ENCODE measurements at places on chromosomes 3 and 15.
A peak's percentile ranks its signal among the peaks of the same experiment; 100 is the strongest.

DNA sequence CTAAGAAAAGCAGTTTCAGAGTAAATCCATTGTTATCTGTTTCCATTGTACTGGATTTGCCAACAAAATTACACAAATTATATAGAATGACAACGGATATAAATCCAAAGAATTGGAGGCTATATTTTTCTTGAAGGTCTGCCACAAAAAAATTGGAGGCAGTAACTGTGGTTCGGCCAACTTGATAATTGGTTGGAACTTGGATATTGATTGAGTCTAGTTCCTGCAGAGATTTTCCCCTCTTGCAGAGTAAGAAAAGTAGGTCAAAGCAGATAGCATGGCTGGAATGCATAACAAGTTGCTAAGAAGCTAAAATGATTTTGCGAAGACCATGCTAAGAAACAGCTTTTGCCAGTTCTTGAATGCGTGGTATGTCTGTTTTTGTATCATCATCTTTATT, 269.6 kb upstream of the CFAP20DC start:
- no peak for DNase-seq

GRCh38 chr15:74868059-74868458, 5.1 kb downstream of the SCAMP2 start:
- no peak for DNase-seq

DNA sequence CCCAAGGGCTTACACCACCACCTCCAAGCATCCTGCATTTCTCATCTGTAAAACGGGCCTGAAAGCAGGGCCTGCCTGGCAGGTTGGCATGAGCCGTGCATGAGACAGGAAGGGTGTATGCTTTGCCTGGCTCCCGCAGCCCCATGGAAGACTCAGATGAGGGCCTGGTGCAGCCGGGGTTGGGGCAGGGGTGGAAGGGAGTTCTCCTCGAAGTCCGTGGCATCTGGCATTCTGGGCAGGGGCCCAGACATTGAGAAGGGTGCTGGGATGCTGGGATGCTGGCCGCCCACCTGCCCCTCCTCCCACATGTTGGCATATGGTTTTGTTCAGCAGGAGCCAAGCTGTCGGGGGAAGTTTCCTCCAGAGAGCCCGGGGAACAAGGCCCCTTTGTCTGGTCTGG, 13.0 kb upstream of the FBLN2 start:
- DNase-seq = no peak

DNA sequence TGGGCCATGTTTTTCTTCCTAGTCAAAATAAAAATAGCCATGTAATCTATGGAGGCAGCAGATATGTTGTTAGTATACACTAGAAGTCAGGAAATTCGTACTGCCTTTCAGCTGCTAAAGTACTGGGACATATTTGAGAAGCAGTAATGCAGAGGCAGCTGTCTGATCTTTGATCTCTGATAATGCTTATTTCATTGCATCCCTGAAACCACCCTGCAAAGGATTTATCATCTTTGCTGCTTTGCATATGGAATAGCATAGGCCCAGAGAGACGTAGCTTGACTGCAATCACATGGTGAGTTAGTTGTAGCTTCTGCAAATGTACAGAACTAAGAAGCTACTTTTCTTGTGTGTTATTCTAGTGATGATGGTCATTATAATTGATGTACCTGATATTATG, 52.4 kb downstream of the RBM6 start:
- DNase-seq = no peak

DNA sequence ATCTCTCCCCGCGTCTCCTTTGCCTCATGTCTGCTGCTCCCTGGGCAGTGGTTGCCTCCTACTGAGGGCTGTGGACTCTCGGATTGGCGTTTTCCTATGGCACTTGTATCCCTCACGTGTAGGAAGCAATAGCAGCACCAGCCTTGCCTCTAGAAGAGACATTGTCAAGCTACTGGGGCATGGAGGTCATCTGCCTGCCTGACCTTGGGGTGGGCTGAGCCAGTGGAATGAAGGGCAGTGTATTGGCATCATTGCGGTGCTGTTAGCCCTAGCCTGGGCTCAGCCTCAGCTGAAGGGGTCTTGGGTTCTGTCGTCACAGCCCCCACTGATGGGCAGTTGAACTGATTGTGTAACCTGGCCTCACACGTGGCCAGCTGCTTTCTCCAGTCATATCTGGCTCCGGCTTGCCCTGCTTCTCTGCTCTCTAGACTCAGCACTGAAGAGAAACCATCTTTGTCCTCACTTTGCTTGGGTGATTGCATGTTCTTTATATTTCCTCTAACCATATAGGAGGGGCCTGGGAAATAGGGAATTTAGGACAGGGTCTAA, 8.1 kb downstream of the ABCF3 start:
- no peak for DNase-seq

DNA sequence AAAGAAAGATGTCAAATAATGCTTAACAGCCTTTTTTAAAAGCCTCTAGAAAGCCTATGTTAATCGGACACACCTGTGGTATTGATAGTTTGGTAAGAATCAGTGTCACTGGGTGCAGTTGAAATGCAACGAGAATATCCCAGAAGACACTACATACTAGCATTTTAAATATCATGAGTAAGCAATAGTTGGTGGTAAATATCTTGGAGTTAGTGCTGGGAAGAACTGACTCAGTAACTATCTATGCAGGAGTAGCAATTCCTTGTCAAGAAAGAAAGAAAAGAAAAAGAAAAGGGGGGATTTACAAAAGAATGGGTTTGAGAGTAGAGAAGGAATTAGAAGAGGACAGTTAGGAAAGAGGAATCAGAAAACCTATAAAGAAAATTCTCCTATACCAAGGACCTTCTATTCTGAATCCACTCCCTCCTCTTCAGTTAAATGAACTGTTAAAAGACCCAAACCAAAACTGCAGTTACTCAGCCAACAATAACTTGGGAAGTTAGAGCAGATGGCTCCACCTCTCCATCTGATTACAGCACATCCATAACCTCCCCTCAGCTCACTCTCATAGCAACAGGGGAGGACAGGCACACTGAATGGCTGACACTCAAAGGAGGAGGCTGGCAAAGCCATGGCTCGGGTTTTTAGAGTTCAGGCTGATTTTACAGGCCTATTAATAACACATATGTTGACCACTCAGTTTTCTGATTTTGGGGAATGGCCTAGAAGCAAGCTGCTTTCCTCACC, 207.6 kb upstream of the MDFIC2 start:
- no peak for DNase-seq

- DNase-seq = no peak
These were observed 2.2 kb downstream of the ZBED2 start for GRCh38 chr3:111592936-111593335.

GRCh38 chr3:177481329-177481728, 284.0 kb upstream of the TBL1XR1 start:
- DNase-seq = no peak

DNA sequence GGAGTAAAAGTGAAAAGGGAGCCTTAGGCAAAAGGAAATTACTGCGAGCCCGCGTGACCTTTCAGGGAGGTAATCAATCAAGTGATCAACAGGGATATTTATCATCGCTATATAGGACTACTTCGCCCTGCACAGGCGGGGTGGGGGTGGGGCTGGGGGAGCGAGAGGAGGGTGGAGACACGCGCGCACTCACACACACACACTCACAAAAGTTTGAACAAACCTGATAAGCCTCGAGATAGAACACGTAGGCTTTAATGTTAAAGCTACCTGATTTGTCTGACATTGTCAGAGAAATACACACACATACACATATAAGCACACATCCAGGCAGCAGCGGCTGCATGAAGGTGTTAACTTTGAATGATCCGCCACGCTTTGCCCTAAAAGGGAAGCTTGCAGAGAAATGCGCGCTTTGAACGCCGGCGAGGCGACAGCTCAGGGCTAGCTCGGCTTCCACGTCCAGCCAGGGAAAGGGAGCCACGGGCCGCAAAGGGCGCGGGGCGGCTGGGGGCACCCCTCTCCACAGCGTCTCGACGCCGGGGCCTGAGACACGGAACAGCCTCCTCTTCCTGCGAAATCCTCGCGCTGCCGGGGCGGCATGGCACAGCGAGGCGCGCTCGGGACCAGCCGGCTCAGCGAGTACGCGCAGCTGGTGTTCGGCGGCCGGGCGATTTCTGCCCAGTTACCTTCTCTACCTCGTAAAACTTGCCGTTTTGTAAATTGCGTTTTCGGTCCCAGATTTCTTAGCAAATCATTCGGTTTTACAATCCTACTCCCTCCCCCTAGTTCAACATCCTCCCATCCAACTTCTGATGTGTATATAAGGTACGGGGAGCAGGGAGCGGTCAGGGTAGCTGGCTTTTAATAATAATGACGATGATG, 4.8 kb upstream of the MECOM start:
- no peak for DNase-seq

DNA sequence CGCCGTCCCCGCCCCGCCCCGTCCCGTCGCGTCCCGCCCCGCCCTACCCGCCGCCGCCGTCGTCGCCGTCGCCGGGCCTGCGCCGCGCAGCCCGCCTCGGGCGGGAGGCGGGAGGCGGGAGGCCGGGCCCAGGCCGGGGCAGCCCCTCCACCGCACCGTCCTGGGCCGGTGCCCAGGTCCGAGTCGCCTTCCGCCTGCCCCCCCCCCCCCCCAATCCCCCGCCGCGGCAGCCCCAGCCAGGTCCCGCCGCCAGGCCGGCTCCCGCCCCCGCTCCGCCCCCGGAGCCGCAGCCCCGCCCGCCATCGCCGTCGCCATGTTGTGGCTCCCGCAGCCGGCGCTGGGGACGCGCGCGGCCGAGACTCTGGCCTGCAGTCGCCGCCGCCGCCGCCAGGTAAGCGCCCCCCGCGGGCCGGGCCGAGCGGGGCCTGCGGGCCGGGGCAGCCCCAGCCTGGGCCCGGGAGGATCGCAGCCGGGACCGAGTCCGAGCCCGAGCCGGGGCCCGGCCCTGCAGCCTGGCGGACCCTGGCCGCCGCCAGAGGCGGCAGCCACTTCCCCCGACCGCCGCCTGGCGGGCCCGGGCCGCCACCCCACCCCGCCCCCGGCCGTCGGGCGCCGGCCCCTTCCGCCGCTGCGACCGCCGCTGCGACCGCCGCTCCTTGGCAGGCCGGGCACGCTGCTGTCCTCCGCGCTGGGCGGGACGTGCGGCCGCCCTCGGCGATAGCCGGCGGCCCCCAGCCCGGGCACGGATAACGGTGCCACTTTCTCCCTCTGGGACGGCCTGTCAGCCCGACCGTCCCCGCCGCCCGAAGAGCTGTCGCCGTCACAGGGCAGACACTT, at the start of gene ZNF592:
TSS of gene ZNF592 (plus strand) at position 319 of the 837 bp plus-strand sequence. CDS start 34,084 bp downstream, outside the sequence.
- DNase-seq = peak; percentile 91

GRCh38 chr3:72158639-72159326, 373.8 kb upstream of the PROK2 start:
- DNase-seq = no peak

DNA sequence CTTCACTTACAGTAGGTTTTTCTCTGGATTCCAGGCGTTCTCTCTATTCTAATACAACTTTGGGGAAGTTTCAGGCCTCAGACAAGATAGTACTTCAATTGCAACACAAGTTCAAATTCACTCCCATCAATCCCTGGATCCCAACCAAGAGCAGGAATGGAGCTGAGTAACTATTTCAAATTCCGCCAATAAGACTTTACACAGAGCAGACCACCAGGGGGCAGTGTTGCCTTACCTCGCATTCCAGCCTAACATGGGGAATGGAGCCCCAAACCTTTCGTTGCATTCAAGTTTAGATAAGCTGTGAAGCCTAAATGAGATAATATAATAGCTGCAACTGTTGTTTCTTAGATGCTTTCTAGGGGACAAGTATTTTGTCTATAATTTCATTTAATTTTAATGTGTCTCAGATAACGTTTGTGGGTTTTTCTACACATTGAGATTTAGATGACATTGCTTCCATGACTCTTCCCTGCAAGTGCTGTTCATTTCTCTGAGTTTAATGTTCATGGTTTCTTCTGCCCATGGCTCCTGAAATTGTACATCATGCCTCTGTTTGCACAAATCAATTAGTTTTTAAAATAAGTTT, 186.7 kb downstream of the NSUN3 start:
- DNase-seq = no peak

- DNase-seq = no peak
These were observed 39.4 kb downstream of the ZPLD1 start for GRCh38 chr3:102474207-102474606.

DNA sequence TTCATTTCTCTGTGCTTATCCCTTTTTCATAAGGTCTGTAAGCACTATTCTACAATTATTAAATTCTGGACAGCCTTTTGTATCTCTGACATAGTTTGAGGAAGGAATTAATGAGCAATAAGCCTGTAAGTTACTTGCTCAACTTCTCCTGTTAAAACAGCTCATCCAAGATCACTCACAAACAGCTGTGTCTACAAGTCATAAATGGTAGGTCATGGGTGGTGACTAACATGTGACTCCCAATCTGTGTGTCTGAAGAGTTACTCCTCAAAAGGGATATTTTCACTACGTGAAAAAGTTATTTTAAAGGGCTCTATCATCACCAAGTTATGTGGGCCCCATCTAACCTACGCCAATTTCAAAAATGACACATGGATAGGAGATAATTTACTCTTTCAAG, 145.2 kb upstream of the CBLB start:
- no peak for DNase-seq

DNA sequence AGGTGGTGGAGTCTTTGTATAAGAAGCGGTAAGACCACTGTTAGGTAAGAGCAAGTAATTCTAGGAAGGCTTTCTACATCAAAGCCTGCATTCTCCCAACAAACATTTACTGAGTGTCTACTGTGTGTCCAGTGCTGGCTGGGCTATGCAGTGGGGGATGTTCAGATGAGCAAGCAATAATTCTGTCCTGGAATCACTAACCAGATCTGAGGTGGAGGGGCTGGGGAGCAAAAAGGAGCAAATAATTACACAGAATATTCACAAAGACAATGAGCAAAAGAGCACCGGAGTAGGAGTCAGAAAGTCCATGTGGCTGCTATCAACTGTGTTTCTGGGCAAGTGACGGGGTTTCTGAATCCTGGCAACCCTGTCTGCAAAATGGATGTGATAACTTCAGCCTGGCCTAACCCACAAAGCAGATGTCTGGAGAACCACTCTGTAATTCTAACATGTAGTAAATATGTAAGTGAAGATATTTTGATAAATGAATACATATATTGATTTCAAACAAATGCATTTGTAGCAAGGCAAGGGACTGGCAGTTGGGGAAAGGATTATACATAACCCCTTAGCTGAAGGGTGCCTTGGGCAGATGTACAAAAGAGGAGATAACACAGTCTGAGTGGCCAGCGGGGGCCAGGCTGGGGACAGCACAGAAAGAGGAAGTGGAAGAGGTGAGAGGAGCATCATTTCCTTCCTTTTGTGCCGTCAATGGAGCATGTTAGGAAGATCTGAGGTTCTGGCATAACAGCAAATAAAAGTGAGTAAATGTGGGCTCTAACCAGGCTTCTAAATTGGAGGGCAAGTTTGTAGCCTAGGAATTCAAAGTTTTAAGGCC, 28.8 kb downstream of the CYP8B1 start:
- DNase-seq = peak; percentile 60

- DNase-seq = no peak
These were observed 772 bp downstream of the FAM81A start for GRCh38 chr15:59438625-59439290.

- no peak for DNase-seq
These were observed 269.3 kb downstream of the SLC9A9 start for GRCh38 chr3:143578810-143579435.

GRCh38 chr3:102533784-102534183, 99.0 kb downstream of the ZPLD1 start:
- no peak for DNase-seq

All from coronary artery (tissue), 2 donors.